Activated CD4-positive, alpha-beta T cell treated with anti-CD3 and anti-CD28 coated beads, Interleukin-2, amount 50 U/mL, for 16 hours (primary cell): ENCODE measurements at places on chromosomes 5 and 9.

DNA sequence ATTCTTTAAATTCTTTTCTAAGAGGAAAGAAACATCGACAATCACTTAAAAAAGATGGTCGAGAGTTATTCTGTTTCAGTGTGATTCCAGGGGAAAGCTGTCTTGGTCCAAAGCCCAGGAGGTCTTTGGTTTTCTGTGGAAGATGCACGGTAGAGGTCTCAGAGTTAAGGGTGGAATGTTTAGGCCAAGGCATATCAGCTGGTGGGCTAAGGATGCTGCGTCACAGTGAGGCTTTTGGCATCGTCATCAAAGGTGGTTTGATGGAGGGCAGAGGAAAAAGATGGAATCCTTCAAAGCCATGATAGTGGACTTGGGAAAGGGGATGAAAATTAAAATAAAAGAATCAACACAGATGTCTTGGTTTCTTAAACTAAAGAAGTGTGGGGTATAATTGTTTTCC, 137.3 kb upstream of the ANKH start:
- DNase-seq: no peak

DNA sequence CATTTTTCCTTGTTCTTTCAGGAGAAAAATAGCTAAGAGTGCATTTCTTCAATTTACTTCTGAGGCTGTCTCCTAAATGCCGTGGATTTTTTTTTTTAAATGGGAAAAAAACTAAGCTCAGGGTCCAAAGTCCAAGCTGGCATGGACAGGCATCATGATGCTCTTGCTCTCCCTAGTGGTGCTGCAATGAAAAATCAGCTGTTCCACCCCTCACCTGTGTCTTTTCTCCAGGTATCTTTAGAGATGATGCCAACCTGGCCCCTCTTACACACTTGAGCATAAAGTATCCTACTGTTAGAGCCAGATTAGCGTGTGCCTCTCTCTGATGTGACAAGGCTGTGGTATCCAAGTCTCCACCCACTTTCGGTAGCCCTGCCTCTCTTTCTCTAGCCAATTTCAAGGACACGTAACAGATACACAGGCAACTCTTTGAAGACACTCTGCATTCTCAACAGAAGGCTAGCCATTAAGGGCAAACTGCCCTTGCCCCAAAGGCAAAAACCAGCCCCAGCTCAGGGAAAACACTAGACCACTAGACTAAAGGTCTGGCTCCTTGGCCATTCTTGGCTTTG, 208.8 kb downstream of the SAXO1 start:
- DNase-seq: no peak

DNA sequence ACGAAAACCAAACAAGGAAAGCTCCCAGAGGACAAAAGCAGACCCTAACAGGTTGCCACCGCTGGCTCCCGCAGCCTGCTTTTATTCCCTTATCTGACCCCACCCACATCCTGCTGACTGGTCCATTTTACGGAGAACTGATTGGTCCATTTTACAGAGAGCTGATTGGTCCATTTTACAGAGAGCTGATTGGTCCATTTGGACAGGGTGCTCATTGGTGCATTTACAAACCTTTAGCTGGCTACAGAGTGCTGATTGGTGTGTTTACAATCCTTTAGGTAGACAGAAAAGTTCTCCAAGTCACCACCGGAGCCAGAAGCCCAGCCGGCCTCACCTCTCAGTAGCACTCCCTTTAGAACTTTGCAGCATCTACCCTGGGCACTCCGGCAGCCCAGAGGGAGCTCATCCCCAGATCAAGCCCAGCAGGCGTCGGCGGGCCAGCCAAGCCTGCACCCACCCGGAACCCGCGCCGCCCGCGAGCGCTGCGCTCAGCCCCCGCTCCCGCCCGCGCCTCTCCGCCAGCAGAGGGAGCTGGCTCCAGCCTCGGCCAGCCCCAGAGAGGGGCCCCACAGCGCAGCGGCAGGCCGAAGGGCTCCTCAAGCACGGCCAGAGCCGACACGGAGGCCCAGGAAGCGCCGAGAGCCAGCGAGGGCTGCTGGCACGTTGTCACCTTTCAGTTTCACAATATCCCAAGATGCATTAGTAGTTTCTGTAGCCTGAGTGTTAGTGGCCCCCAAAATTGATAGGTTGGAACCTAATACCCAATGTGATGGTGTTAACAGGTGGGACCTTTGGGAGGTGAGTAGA, 35.3 kb upstream of the CLPTM1L start:
- peak; percentile 44 for DNase-seq

DNA sequence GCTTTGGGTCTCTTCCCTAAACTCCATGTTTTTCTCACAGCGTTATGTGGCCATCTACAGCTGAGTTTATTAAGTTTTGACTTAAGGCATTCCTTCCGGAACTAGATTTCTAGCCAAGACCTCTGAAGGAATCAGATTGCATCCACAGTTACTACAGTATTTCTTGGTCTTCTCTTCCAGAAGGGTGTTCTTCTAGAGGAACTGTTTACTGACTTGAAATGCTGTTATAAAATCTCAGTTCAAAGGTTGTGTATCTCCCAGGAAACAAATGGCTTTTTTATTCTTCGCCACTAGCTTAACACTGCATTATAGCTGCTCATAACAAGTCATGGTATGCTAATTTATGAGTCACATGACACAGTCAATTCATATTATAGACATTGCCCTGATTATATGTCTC, 55.3 kb upstream of the RAD23B start:
- DNase-seq: no peak

GRCh38 chr9:10566848-10567247, 46.0 kb downstream of the PTPRD start:
- DNase-seq: no peak

GRCh38 chr5:57653636-57654290, 171.2 kb upstream of the ACTBL2 start:
- no peak for DNase-seq

- DNase-seq: no peak
Observed at GRCh38 chr5:35939639-35940038, 1.2 kb upstream of the CAPSL start.

DNA sequence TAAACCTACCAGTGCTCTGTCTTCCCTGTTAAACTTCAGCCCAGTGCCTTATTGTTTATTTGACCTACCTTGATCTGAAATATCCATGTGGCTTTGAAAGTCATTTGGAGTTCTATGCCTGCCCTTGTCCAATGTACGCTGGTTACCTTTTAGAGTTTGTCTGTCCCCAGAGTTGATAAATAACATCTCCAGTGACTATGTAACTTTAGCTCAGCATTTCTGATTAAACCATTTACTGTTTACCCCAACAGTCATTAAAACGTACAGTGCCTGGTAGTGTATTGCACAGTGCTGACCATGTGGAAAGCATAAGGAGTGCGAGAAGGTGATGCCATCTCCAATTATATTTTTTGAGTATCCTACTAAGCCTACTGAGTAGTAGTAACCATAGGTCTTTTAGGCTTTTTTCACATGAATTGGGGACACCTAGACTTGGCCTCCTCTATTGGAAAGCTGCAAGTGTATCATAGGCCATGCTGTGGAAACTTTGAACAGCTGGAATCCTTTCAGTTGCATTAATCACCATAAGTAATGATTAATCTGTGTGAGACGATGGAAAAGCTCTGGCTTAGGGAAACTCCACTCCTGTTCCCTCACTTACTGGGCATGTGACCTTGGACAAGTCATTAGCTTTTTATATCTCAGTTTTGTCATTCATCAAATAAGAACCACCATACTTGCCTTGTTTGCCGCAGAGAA, 93.5 kb downstream of the MAST4 start:
- DNase-seq: no peak

DNA sequence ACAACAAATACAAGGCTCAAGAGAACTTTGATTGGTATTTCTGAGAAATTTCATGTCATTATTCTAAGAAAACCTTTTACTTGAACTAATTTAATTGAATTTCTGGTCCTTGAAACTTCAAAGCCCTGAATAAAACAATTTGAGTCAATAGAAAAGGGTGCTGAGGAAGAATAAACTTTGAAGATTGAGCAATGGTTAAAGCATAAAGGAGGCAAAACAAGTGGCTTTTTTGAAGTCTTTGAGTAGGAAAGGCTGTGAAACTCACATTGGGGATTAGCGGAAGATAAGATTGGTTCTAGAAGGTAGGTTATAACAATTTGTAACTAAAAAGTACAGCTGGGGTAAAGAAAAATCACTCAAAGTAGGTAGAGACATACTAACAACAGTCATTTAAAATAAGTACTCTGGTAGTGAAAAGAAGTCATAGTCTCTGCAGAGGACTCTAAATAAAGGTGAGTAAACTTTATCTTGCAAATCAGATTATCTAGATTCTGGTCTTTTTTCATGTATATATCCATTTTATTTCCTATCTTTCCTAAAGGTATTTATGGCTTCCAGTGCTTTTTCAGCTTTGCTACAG, 6.4 kb upstream of the PLPP1 start:
- DNase-seq: no peak

- no peak for DNase-seq
Observed at GRCh38 chr9:33903157-33903780, 86.3 kb downstream of the UBE2R2 start.

- DNase-seq: no peak
Observed at GRCh38 chr9:132319421-132320110, 35.2 kb downstream of the SETX start.

DNA sequence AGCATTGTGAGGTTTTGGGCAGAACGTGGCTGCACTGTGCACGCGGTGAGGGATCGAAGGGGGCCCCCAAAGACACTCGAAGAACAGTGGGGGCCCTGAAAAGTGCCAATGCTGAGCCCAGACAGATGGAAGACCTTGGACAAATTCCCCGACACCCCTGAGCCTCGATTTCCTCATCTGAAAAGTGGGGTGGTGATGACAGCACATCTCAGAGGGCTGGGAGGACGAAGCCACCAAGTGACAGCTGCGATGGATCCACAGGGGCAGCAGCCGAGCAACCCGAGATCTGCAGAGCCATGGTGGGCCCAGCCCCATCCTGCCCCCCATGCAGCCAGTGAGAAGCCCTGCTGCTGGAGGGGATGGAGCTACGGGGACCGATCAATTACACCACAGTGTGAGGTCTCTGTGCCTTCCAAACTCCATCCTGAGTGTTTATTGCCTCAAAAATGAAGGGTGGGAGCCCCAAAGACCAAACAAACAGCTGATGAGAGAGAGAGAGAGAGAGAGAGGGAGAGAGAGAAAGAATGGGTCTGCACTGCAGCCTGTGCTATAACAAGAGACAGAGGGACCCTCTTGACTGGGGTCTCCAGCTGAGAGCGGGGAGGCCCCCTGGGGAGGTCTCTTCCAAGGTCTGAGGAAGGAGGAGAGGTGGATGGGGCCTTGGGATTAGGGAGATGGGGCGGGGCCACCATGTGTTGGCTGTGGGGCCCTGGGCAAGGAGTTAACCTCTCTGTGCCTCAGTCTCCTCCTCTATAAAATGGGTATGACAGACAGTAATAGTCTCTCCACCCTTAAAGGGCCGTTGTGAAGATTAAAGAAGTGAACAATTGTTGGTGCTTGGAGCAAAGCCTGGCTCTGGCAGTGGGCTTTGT, 134.4 kb upstream of the IER5L start:
- no peak for DNase-seq

DNA sequence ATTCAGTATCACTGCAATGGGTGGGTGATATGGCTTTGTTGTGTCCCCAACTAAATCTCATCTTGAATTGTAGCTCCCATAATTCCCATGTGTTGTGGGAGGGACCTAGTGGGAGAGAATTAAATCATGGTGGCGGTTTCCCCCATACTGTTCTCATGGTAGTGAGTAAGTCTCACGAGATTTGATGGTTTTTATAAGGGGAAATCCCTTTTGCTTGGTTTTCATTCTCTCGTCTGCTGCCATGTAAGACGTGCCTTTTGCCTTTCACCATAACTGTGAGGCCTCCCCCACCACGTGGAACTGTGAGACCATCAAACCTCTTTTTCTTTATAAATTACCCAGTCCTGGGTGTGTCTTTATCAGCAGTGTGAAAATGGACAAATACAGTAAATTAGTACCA, 9.5 kb upstream of the NANS start:
- peak; percentile 33 for DNase-seq

DNA sequence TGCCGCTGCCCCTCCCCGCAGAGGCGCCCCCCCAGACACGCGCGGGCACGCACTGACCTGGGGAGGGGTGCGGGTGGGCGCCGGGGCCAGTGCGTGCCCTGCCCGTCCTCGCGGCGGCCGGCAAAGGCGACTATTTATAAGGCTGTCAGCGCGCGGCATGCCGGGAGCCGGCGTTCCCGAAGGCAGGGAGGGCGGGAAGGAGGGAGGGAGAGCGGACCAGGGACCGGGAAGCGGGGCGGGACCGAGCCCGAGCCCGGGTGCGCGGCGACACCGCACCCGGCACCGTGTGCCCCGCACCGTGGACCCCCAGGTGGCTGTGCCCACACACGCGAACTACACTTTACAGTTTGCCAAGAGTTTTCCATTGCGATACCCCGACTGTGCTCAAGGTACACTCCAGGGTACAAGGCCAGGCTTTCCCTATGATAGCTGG, at the start of gene AK1:
AK1 (minus strand) TSS at position 110 of the 433 bp plus-strand sequence. CDS start 3,058 bp downstream, outside the sequence.
- DNase-seq: no peak

- peak; percentile 73 for DNase-seq
Observed at GRCh38 chr9:131590907-131591844, 45.9 kb downstream of the PRRT1B start.

- DNase-seq: no peak
Observed at GRCh38 chr5:179238628-179238970, 106.7 kb downstream of the ADAMTS2 start.

GRCh38 chr5:98455665-98456064, 317.8 kb upstream of the RGMB start:
- no peak for DNase-seq

DNA sequence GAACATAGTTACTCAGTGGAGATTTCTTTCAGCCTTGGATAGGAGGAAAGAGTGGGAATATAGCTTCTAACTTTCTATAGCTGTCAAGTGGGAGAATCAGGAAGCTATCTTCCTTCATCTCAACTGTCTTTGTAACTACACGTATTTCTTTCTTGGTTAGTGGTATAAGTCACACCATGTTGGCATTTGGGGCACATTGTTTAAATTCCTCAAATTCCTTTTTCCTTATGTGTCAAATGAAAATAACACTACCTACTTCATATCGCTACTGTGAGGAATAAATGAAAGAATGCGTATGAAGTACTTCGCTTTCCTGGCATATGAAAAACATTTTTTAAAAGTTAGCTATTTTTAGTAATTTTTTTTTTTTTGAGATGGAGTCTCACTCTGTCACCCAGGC, 1082.5 kb upstream of the WWC1 start:
- DNase-seq: no peak

- DNase-seq: peak; percentile 60
Observed at GRCh38 chr5:175520321-175520720, 42.0 kb downstream of the SFXN1 start.

DNA sequence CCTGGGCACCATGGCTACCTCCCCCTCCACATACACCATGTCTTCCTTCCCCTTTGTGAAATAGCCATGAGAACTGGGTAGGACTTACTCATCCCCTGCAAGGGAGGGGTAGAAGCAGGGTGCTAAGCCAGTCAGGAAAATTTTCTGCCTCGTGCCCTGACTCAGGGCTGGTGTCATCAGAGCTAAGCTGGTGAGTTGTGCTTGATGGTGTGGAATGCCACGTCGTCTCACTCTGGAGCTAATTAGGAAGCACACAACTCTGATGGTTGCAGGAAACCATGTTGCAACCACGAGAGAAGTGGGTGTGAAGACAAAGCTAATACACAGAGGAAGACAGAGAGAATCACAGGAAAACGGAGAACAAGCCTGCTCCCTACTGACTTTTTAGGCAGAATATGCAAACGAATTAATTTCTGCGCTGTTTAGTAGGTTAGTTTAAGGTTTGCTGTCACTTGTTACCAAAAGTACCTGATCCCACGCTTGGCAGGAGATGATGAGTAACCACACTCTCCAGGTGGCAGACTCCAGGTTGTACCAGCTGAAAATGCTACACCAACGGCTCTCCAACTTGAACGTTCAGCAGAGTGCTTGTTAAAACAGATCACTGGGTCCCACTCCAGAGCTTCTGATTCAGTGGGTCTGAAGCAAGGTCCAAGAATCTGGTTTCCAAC, 54.5 kb downstream of the STK10 start:
- DNase-seq: peak; percentile 39
